ENCODE measurements at places on chromosomes 7 and 10. TPM values are rescaled to one million over a fixed set of nuclear protein-coding genes. Genes with fewer than 3 reads are reported as not detected.

BAMBI gene
- 0.19 TPM for total RNA-seq

PRR15 gene
- total RNA-seq, result not detected

DNA sequence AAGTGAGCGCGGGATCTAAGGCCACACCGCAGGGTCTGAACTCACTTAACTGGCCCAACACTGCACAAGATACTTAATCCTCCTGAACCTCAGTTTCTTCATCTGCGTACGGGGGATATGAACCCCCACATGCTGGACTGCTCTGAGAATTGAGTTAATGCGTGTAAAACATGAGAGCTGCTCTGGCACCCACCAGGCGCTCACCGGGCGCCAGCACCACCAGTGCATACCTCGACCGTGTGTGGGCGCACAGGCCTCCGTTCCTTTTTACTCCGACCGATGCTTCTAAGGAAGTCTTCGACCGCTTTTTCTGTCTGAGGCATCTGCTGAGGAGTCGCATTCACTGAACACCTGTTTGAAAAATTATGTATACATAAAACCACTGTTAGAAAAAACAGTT, 27.2 kb downstream of the PITRM1 start:
- DNase-seq, result no peak

- DNase-seq, result no peak
Observed at GRCh38 chr7:133386205-133386604, 133.3 kb downstream of the EXOC4 start.

SPDYE16 gene
- 0.69 TPM for total RNA-seq

FFAR4 gene
- total RNA-seq, result not detected

PDGFA gene
- total RNA-seq, result 0.21 TPM

GRCh38 chr10:33365301-33365700, 30.8 kb upstream of the NRP1 start:
- DNase-seq, result no peak

GRCh38 chr10:104340111-104340526, 1.9 kb upstream of the ITPRIP start:
- DNase-seq, result no peak

GRCh38 chr7:12888717-12889116, 201.3 kb downstream of the ARL4A start:
- DNase-seq, result no peak

DNA sequence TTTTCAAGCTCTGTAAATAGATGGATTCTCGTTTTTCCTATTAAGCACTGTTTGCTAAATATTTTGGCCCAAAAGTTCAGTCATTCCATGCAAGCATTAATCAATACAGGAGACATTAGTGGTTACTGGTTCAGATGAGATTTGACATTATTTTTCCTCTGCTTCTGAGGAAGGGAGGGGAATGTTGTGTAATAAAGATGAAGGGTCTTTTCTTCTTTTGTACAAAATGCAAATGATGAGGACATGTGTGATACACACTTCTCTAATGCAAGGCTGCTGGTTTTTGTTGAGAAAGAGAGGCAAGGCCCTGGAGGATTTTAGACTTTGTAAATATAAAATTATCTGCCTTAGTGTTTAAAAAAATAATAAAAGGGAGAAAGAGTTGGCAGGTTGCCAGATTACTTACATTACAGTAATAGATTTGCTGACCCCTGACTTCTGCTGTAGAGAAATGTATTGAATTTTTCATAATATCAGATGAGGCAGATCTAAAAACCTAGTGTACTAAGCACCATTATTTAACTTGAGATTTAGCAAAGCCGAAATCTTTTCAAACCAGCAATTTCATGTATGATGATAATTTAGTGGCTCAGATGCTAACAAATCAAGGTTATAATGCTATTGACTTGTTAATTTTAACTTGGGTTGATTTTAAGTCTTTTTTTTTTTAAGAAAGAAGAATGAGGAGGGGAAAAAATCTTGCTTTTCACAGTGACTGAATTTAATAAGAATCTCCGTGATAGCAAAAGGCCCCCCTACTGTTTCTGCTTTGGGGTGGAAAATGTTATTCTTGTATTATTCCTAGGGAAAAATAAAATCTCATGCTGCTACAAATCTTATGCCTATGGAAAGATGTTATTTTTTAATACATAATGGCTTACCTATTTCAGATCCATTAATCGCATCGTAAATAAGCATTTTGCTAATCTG, 180.1 kb downstream of the ARID5B start:
- no peak for DNase-seq

OPALIN gene
- total RNA-seq, result not detected

DNA sequence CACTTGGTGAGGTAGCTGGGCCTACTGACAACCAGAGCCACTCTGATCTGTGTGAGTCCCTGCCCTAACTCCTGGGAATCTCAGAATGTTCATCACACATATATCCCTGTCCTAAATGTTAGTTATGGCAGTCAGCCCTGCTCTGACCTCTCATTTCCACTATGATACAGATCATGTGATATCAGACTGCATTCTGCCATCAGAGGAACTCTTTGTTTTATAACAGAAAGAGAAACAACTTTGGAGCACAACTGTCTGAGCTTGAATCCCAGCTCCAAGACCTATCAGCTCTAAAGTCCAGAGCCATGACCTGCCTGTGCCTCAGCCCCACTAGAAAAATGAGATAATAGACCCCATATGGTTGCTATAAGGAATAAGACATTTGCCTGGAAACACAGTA, 54.6 kb upstream of the ABCB4 start:
- no peak for DNase-seq

DNA sequence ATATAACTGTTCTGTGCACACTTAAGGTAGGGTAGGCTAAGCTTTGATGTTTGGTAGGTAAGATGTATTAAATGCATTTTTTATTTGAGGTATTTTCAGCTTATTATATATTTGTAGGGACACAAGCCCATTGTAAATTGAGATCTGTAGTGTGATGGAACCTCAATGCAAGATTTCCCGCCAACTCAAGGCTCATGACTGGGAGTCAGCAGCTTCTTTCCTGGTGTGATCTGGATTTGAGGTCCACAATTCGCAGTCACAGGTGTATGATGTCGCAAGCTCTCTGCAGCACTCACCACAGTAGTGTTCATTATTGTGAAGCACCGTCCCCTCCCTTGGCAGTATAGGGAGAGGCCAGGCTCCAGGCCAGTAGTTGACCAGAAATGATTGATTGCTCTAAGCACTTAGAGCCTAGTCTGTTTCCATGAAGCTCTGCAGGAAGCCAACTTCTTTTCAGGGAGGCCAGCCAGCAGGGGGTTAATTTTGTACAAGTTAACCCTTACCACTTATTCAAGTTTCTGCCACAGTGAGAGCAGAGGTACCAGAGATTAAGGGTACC, 54.9 kb downstream of the SEM1 start:
- no peak for DNase-seq

ING3 gene
- 29.4 TPM for total RNA-seq

DNA sequence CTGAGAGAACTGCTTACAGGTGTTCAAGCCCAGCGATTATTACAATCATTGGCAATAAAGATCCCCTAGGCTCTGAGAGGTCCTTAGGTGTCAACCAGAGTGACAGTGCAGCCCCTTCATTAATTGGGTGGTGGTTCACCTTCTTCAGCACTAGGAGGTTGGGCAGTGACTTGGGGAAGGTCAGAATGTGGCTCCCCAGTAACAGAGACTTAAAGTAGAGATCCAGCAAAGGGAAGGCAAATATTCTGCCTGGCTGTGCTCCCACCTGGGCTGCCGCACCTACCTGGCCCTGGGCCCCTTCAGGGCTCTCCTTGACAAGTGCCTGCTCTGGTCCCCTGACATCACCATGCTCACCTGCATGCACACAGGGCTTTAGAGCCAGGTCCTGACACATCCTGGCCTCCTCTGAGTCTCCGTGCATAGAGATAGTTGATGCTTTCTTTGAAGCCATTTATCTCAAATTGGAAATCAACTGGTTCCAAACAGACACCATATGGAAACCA, 1.9 kb downstream of the CLRN3 start:
- DNase-seq, result no peak

DNA sequence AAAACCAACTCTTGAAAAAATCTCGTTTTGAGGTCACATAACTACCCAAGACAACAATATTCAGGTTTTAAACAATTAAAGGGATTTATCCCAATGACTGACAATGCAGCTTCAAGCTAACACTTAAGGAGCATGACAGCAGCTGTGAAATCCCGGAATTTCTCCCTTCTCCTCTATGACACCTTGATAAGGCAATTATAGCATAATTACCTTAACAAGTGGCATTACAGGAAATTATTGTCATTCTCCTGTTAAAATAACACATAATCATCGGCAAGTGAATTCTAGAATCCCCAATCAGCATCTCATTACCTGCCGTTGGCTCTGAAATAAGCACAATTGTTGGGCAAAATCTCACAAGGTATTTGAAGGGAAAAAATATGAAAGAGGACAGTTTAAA, 417.0 kb upstream of the PFKP start:
- DNase-seq, result no peak

PNLIPRP3 gene
- total RNA-seq, result not detected

DNA sequence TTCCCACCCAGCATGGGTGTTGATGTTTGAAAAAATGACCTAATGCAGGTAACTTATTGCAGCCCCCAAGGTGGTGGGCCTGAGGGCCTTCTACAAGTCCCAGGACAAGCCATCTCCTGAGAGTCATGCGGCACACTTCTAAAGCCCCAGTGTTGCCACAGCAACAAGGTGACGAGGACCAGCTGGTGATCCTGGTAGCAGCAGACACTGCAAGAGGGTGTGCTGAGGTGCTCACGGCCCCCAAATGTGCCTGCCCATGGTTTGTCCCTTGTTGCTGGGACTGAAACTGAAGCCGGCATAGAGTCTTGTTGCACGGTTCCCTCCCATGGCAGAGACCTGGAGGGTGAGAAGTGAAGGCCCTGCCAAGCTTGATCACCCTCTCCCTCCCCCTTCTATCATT, 333.2 kb upstream of the MGMT start:
- DNase-seq, result no peak

DNA sequence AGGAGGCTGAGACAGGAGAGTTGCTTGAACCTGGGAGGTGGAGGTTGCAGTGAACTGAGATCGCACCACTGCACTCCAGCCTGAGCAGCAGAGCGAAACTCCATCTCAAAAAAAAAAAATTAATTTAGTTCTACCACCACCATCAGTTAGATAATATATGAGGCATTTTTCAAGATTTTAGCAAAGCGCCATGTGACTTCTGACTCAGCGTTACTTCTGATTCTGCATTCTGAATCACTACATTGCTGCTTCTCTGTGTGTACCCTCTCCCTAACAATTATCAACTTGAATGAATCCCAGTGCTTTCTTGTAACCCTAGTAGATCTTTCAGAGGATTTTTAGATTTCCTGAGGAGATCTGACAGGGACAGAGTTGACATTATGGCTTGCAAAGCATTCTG, 176.8 kb upstream of the SORCS1 start:
- DNase-seq, result no peak

CTAGE4 gene
- total RNA-seq, result 1.8 TPM

- DNase-seq, result no peak
Observed at GRCh38 chr7:133139801-133140200, 57.9 kb upstream of the CHCHD3 start.

OR2A12 gene
- not detected for total RNA-seq

- DNase-seq, result no peak
Observed at GRCh38 chr7:144866189-144866588, 30.3 kb upstream of the TPK1 start.

FBXL15 gene
- 18.7 TPM for total RNA-seq
